ENCODE measurements at places on chromosomes 3 and 15.

DNA sequence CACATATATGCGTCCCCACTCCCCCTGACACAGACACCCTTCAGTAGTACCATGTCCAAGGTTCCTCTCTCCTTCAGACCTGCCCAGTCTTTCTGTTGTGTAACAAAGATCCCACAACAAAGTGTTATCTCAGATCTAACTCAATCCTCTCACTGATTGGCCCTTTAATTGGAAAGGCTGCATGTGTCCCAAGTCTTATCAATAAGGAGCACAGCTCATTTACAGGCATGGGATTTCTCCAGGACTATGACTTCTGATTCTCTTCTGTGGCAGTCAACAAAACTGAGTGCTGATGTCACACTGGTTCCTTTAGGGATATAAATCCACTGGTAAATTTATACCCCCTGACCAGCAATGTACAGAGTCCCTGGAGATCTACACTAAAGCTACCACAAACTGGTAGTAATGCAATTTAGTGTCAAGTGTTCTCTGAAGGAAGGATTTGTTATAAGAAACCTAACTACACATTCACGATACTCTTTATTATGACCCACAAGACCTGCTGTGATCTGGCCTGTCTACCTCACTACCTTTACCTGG, 28.1 kb downstream of the CLK3 start:
- DNase-seq = no peak

DNA sequence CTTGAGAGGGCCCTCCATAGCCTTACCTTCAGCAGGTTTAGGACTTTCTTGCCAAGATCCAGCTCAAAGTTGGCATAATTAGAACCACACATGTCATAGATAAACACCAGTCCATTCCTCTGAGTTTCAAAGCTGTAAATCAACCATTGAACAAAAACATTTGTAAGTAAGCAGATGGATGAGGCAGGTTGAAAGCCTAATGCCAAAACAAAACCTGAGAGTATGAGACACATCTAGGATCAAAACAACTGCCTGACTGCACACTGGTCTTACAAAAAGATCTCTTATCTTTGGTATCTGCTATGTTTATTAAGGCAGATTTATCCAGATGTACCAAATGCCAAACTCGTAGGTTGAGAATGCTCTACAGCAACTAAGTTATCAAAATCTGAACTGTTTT, 61.9 kb downstream of the PTPN9 start:
- DNase-seq = no peak

DNA sequence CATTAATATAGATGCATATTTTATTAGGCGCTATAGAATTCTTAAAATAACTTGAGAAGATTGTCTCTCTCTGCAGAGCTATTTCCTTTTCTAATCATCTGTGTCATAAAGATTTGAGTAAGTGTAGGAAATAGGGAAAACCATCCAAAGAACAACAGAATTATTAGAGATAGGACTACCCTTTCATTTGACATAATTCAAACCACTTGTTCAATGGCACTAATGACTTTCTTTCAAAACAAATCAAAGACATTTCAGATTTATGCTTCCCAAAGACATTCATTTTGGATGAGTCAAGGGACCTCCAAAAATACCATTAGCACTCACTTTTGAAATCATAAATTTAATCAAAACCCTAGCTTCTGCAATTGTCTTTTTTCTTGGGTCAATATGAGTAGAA, 29.5 kb downstream of the PRICKLE2 start:
- DNase-seq = no peak

- DNase-seq = no peak
Observed at GRCh38 chr3:43915546-43915945, 224.8 kb downstream of the ABHD5 start.

DNA sequence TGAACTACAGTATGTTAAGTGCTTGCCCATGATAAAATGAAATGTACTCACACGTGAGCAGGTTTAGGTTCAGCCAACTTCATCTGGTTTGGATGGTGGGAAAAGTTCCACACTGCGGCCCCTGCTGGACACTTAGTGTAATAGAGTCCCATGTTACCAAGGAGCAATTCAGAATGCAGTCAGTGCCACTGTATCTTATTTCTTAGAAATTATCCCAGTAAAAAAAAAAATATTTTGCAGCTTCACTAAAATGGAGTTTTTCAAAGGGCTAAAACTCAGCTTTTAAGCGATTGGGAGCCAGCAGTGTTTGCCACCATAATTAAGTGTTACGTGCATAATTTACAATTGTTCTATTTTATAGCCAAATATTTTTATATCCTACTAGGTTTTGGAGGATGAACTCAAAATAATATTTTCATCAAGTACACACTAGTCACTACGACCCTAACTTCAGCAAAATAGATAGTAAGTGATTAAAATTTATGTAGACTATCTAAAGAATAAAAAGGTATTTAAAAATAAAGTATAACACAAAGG, 371.7 kb upstream of the GBE1 start:
- DNase-seq = peak; percentile 3

- DNase-seq = no peak
Observed at GRCh38 chr3:21914451-21914850, 163.4 kb upstream of the ZNF385D start.

GRCh38 chr3:127865941-127866340, 43.6 kb upstream of the MGLL start:
- DNase-seq = no peak

GRCh38 chr3:172257648-172258400, 190.4 kb downstream of the GHSR start:
- no peak for DNase-seq

- DNase-seq = no peak
Observed at GRCh38 chr3:15969874-15970640, 172.3 kb upstream of the ANKRD28 start.

DNA sequence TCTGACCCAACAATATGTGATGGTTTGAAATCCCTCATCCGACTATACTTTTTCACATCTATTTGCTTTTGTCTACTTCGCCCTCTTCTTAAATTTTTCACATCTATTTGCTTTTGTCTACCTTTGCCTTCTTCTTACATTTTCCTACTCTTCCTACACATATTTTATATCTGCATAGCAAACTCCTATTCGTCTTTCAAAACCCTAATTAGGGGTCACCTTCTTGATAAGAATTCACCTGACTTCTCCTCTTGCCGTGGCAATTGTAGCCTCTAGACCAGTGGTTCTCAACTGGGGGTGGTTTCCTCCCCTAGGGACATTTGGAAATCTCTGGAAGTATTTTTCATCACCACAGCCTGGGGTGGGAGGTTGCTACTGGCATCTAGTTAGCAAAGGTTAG, 607.4 kb downstream of the NTRK3 start:
- DNase-seq = no peak

- no peak for DNase-seq
Observed at GRCh38 chr3:65313666-65314065, 625.9 kb upstream of the ADAMTS9 start.

GRCh38 chr3:23607184-23607847, 198.4 kb upstream of the UBE2E1 start:
- DNase-seq = no peak

GRCh38 chr3:118526758-118527513, 507.7 kb downstream of the IGSF11 start:
- no peak for DNase-seq

DNA sequence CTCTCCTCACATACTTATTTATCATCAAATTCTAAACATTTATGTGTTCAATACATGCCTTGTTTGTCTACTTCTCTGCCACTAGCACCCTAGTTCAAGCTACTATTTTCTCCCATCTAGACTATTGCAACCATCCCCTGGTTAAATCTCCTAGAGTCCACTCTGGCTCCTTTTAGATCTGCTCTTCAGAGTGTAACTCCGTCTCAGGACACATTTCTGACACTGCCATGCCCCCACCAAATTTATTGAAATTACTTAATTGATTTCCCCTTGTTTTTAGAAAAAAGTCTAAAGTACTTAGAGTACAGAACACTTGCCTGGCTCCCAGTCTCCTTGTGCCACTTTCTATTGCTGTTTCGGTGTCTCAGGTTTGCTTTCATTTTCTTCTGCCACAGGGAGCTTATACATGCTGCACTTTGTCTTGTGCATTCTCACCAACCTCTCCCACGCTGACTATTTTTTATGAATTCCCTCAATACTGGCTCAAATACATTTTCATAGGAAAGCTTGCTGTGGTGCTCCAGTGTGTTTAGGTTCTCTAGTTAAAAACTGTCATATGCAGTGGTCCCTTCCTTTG, 792.3 kb downstream of the DIPK2A start:
- no peak for DNase-seq

DNA sequence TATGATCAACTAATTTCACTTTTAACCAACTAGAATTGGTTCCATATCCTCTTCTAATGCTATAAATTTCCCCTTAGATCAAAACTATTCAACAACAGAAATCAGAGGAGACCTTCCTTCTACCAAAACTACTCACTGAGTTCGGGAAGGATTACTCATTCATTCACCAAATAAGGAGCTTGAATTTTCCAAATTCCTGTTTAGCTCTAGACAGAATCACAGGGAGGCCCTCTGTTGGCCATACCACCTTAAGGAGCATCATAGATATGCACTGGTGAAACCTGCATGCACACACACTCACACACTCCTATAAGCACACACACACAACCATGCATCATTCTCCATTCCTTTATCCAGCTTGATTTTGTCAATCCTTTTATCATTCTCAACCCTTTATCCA, 49.0 kb downstream of the SUCLG2 start:
- no peak for DNase-seq

DNA sequence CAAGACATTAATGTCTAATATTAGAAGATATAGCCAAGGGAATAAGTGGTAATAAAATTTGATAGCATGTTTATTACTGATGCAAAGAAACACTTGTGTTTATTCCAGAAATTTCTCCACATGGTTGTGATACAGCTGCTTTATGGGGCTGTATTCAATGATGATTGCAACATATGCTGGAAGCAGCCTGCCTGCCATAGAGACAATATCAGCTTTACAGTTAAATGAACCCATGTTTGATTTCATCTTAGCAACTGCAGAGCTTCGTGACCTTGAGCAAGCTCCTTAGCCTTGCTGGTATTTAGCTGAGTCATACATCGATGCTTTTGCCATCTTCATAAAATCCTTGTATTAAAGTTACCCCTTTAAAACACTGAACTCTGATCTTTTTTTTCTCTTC, 168.1 kb upstream of the STAC start:
- no peak for DNase-seq

DNA sequence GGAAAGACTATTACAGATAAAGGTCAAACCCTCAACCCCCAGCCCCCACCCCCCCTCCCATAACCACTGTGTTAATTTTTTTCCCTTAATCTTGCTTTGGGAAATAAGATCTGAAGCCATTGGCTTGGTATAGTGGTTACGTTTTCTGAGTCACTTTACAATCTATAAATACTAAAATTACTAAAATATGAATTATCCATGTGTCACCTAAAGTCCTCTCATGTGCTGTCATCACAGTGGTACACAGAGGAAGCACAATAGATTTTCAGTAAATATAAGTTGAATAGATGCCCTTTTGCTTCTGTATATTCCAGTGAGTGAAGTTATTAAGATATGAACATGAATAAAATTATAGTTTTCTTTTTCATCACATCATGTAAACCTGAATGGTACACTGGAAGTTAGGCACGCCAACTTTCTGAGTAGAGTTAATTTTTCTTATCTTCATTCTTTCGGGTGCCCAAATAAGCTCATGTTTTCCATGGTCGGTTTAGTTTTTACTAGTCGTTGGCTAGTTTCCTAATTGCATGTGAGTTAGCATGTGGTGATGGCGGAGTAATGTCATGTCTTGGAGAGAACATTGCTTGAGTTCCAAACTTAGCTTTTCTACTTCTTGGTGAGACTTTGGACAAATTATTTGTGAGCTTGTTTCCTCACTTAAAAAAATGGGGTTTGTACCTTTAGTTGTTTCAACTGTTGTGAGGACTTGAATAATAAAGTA, 11.5 kb downstream of the PPP4R2 start:
- DNase-seq = no peak

DNA sequence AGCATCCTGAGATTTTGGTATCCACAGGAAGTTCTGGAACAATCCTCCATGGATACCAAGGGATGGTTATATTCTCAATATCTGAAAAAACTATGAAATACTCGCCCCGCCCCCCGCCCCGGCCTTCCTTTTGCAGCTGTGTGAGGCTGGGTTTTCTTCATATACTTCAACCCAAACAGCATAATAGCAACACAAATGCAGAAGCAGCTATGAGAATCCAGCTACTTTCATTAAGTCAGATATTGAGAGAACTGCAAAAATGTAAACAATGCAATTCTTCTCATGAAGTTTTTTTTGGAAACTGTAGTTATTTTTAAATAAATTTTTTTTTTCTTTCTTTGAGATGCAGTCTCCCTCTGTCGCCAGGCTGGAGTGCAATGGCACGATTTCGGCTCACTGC, 10.9 kb upstream of the IDH2 start:
- DNase-seq = no peak

DNA sequence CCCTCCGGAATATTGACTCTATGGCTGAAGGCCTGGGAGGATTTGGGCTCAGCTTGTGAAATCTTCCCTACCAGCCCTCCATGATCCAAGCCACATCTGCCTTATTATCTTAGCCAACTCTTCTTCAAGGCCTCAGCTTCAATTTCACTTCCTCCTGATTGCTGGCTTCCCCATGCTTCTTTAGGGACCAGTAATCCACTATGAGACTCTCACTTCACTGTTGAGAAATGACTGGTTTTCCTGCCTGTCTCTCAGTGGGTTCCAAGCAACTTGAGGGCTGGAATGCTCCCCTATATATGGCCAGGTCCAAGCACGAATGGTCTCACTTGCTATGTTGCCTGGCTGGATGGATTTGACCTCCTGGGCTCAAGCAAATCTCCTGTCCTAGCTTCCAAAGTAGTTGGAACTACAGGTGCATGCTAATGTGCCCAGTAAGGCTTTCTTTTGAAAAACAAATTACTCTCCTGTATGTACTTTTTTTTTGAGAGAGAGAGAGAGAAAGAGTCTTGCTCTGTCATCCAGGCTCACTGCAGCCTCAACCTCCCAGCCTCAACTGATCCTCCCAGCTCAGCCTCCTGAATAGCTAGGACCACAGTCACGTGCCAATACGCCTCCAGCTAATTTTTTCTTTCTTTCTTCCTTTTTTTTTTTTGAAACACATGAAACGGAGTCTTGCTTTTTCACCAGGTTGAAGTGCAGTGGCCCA, 7.9 kb upstream of the PIK3CB start:
- no peak for DNase-seq

- peak; percentile 59 for DNase-seq
Observed at GRCh38 chr3:43389388-43390254, 103.3 kb downstream of the SNRK start.

GRCh38 chr3:79598594-79598993, 169.2 kb downstream of the ROBO1 start:
- no peak for DNase-seq

DNA sequence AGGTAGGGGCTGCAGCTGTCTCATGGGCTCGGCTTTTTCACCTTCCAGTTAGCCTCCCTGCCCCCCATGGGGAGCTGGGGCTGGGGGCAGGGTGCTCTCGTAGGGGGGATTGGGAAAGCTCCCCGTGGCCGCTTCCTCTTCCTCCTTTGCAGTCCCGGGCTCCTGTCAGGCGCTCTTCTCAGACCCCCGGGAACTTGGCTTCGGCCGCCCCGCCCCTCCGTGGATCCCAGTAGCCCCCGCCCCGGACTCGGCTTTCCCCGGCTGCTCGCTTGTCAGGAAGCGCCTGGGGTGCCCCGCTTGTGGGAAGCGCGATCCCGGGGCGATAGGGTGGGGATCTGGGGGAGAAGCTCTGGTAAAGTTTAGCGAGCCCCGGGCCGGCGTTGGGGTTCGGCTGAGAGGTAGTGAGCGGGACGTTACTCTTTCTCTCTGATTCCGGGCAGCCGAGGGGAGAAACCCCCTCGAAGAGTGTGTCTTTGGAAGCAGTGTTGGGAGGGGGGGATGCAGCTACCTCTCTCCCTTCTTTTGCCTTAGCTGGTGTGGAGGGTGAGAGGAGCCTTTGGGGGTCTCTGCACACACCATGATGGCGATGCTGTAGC, 611 bp downstream of the PIAS1 start:
- DNase-seq = peak; percentile 29

- DNase-seq = no peak
Observed at GRCh38 chr15:56524915-56525314, 60.0 kb upstream of the MNS1 start.
